Cortex of kidney (tissue), 1 donor: ENCODE measurements at places on chromosomes 12 and 14.

GRCh38 chr12:66945189-66945817, 266.4 kb upstream of the GRIP1 start:
- no peak for DNase-seq

DNA sequence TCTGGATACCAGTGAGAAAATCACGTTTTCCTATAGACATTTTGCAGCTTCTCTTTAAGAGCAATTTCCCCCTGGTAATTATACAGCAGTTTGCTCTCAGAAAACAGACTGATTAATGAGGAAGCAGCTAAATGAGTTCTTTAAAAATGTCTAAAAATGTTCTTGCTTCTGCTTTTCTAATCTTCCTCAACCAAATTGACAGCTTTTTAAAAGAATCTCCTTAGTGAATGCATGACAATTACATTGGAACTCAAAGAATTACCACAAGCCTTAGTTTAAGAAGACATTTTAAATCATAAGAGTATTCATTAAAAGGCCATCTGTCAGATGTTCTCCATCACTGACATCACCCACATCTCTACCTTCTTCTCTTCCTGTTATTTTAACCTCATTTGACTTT, 135.8 kb upstream of the PLXNC1 start:
- no peak for DNase-seq

- no peak for DNase-seq
Observed at GRCh38 chr12:65432114-65432513, 153.6 kb downstream of the MSRB3 start.

DNA sequence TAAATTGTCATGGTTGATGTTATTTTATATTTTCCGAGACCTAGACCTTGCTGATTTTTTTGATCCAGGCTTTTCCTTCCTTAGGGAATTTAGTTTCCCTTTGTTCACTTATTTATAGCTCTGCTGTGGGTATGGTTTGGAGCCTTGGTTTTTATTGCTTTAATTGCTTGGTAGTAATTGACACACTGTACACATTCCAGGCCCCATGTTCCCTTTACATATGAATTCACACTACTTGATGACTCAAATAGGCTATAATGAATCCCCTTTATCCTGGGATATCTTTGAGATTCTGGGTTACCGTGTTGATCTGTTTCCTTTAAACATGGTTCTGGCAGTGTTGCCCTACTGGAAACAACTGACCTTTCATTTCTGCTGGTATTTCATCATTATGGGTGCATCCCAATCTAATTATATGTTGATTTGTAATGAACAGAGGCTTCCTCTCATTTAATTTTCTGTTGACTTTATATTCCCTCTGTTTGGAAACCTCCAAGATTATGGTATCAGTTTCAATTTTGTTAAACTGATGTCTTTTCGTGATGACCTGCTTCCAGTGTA, 424.0 kb downstream of the RAD51B start:
- no peak for DNase-seq

DNA sequence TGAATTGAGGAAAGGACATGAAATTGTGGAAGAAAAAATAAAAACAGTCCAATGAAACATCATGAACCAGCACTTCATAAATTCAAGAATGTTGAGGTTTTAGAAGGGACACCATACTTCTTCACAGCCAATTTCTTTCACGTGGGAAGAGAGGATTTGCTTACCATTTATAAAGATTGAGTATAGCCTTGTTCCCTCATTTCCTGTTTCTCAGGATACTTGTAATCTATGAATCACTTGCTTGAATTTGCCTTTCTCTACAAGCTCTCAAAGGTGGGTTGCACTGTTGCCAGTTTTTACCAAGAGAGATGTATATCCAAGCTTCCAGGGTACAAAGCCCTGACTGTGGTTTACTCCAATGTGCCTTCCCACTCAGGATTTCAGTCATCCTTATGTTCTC, 116.1 kb downstream of the DUSP6 start:
- no peak for DNase-seq

GRCh38 chr12:25156061-25156460, 38.9 kb downstream of the DNAI7 start:
- no peak for DNase-seq

- no peak for DNase-seq
Observed at GRCh38 chr14:100213587-100213955, 25.4 kb upstream of the YY1 start.

GRCh38 chr12:18898470-18898869, 160.6 kb downstream of the CAPZA3 start:
- DNase-seq: no peak

DNA sequence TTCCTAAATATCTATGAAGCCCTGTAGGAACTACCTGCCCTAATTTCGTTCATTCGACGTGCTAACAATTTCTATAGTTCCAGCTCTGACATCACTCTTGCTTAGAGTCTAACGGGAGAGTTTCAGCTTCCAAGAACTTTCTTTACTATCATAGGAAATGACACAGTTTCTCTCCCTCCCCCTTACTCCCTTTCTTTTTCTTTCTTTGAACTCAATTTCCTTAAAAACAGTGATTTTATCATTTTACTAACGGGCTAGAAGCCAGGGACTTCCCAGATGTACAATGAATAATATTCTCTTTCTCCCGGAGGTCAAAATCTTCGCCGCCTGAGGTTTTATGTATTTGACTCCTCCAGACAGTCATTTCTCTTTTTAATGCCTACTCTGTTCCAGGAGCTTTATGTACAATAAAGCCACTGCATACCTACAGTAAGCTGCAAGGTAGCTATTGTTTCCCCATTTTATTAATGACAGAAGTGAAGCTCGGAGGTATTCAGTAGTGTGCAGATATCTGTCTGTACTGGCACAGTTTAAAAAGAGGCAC, 15.7 kb downstream of the SMCO2 start:
- no peak for DNase-seq

DNA sequence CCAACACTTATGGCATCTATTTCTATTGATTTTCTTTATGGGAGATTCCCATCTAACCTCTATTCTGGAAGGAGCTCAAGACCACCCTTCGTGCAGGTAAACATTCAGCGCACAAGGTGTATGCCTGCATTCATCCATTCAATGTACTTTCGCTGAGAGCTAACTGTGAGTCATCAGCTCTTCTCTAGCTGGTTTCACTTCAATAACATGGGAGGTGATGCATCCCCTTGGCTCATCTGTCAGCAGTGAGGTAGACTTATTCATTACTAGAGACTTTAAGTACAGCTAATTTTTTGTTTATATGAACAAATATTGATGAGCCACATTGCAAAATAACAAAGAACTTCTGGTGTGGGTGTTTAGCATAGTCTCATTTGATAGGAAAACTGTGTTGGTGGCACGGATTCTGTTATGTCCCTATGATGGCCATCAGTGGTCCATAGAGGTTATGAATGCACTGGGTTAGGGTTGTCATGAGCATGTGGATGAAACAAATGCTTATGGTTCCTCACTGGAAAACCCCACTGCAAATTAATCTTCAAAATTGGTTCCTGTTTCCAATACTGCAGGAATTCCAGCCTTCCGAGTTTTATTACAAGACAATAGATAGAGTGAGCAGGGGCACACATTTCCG, 1151.0 kb downstream of the BCL11B start:
- no peak for DNase-seq

- no peak for DNase-seq
Observed at GRCh38 chr14:64841772-64842750, 37.6 kb downstream of the SPTB start.

DNA sequence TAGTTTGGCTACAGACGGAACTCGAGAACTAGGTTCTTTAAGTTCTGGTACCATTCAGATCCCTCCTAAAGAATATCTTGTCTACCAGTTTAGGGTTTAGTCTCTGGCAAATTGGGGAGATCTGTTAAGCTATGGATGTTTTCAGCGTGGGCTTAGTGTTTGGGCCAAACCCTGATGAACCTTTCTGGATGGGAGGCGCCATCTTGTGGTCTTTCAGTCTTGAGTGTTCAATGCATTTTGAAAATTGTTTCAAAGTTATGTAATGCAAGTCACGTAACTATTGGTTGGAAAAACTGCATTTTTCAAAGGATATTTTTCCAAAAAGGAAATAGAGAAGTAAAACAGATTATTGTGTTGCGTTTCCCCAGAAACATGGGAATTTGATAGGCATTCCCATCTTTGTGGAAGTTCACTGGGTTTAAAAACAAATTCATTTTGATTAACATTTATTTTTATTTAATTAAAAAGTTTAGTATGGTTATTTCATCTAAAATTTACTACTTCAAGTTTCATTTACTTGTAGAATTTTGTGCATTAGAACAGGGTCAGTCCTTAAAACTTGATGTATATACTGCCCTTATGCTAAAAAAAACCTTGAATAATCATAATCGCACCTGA, 169.0 kb downstream of the PRIMA1 start:
- DNase-seq: no peak

DNA sequence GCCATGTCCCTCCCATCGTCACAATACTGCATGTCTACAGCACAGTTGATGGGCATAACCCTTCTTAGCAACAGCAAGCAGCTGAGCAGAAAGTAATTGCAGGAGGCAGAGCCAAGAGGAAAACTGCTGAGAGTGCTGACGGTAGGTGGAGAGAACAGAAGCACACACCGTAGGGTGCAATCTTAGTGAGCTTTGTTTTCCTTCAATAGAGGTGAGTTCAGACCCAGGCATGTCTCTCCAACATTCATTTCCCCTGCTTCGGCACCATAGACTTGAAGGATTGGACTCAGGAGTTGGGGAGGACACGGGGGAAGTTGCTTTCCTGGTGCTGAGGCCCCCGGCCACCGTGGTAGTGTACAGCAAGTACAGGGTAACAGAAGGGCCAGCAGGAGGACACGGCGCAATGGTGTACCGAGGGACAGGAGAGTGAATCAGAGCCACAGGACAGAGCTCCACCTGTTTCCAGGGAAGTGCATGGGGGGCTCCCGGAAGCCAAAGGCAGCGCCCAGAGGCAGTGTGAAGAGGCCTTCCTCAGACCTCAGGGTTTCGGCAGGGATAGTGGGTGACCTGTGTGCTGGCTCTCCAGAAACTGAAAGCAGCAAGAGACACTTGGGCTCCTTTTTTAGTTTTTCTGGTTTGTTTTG, 36.3 kb upstream of the SINHCAF start:
- DNase-seq: no peak

GRCh38 chr14:48974994-48975393, 611.2 kb downstream of the RPS29 start:
- no peak for DNase-seq
